ACHN (cell line): ENCODE measurements at places on chromosomes 7 and 10.
A peak's percentile ranks its signal among the peaks of the same experiment; 100 is the strongest.

DNA sequence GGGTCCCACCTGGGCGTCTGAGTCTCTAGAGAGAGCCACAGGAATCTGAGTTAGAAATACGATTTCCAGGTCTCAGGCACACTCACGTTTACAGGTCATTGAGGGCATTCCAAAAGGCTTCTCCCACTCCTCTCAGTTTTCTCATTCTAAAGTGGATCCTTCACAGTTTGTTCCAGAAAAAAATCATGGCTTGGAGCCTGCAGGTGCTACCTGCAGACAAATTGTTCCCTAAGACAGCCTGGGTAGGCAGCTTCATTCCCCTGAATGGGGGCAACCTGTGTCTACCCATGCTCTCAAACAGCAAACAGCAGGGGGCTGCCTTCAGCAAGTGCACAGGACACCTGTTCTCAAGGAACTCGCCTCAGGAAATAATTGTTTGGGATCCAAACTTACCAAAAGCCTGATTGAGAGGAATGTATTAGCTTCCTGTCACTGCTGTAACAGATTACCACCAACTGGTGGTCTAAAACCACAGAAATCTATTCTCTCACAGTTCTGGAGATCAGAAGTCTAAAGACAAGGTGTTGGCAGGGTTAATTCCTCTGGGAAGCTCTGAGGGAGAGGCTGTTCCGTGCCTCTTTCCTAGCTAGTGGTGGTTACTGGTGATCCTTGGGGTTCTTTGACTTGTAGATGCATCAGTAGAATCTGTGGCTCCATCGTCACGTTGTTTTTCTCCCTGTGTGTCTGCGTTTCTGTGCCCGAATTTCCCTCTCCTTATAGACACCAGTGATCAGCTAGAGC is 117.2 kb downstream of the RAB11FIP2 start:
- no peak for DNase-seq

DNA sequence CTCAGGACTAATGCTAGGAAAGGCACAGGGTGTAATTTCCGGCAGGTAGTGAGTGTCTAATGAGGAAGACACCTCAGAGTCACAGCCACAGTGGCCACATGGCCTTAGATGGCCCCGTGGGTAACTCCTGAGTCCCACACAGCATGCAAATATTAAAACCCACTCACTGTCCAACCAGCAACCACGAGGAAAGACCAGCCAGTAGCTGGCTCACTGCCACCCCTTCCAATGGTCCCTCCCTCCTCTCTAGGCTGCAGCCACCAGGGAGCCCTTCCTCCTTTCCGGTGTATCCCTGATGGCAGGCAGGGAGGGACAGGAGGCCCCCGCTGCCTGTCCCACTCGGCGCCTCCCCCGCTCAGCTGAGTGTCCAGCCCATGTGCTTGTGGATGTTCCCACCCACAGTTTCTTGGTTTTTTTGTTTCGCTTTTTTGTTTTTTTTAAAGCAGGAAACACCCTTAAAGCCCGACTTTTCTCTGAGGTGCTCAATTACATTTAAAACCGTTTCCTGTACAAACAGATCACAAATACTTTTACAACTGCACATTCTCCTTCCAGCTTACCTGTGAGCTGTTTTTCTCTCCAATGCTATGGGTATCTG is 9.2 kb downstream of the BNIP3 start:
- no peak for DNase-seq

DNA sequence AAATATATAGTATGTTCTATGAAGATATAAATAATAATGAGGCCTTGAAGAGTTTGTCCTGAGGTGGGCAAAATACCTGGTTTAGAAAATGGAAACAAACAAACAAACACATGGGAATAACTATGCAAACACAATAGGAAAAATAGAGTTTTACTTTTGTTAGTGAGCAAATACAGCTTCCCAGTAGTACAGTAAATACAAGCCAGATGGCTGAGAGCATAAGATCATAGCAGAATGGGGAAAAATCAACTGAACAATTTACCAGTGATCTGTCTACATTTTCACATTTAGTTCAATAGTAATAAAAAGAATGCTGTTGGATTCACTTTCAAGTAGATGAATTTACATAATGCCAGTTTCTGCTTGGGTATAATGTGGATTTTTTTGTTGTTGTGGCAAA is 45.1 kb downstream of the ADD3 start:
- no peak for DNase-seq

DNA sequence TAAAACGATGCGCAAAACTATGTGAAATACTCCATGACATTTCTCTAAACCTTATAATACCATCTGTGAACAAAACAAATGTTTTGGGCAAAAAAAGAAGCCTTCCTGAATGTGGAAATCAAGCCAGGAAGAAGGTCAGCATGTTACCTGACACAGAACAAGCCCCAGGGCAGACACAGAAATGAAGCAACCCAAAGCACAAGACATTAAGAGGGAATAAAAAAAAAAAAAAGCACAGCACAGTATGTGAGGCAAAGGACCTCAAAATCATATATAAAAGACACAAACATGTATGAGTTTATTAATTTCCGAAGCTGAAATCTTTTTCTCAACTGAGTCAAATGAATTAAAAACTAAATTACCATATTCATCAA is 161.8 kb downstream of the SKIDA1 start:
- DNase-seq = peak; percentile 4

DNA sequence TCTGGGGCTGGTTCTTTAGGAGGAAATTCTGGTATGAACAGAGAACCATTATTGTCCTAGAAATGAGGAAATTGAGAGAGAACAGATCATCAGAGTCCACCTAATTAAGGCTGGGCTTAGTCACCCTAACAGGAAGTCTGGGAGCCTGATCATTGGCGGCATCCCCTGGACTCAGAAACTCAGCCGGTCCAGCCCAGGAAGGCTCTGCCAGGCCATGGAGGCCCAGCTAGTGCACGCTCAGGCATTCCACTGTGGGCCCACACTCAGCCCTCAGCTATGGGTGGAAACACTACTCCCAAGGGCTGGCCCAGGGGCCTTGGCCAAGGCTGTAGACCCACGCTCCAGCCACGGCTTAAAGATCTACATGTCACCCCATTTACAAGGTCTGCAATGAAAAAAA is 109.2 kb downstream of the PTPN20 start:
- DNase-seq = no peak

DNA sequence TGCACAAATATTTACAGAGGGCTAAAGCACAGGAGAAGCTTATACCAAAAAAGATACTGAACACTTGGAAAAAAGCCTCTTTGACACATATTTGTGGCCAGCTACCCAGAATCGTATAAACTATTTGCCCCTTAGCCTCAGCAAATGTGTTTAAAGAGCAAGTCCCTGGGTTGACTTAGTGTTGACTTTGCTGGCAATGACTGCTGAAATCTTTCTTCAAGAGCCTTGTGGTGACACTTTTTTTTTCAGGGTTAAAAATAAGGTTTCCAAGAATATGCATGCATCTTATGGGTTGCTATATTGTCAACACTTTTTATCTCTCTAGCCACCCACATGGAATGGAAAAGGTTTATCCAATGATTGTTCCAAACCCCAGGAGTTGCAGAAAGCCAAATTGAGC is 14.9 kb upstream of the PLEKHS1 start:
- DNase-seq = no peak

DNA sequence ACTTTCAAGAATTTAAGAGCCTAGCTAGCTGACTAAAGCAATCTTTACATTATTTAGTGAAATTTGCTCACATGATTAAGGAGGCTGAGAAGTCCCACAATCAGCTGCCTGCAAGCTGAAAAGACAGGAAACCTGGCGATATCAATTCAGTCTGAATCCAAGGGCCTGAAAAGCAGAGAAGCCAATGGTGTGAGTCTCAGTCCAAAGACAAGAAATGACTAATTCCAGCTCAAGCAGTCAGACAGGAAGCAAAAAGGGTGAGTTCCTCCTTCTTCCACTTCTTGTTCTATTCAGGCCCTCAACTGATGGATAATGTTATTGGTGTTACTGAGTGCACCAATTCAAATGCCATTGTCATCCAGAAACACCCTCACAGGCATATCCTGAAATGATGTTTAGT is 1231.6 kb upstream of the CELF2 start:
- no peak for DNase-seq

- DNase-seq = no peak
Observed at GRCh38 chr7:98472521-98472954, 71.6 kb upstream of the BAIAP2L1 start.

GRCh38 chr10:87546210-87546609 is 41.5 kb downstream of the MINPP1 start:
- no peak for DNase-seq

DNA sequence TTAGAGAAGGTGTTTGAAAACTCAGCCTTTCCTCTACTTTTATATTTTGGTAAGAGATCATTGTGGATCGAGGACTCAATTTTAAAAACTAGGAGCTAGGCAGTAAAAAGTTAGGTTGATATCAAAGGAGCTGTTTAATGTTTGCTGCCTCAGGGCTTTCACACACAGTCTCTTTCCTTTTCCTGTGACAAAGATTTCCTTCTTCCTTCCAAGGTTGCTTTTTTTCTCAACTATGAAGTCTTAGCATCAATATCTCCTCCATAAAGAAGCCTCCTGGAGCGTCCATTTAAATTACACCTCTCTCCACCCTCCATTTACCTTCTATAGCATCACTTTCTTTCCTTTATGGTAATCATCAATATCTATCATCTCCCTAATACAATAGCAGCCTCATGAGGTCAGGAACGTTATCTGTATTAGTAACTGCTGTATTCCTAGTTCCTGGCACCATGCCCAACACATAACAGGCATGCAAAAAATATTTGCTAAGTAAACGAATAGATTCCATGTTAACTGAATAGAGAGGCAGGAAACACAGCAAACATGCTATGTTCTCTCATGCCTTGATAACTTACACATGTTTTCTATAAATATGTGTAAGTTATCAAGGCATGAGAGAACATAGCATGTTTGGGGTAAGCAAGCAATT is 48.5 kb downstream of the GNAT3 start:
- DNase-seq = no peak

GRCh38 chr10:112224933-112225529 is 41.5 kb upstream of the GPAM start:
- DNase-seq = no peak

DNA sequence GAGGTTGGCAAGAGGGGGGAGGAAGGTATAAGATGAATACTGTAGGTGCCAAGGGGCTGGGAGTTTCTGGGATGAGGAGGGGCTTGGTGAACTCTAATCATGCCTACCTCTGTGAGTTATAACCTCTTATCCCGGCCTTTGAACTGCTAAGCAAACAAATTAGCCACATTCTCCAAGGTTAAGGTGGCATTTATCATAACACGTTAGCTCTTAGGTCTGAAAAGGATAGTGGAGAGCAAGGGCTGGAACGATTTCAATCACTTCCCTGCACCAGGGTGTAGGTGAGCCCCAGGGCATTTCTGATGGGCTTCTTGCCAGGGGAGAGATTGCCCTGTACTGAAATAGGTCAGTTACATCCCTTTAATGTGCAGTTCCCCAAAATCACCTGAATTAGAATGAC is 28.6 kb upstream of the DMBT1 start:
- DNase-seq = no peak

DNA sequence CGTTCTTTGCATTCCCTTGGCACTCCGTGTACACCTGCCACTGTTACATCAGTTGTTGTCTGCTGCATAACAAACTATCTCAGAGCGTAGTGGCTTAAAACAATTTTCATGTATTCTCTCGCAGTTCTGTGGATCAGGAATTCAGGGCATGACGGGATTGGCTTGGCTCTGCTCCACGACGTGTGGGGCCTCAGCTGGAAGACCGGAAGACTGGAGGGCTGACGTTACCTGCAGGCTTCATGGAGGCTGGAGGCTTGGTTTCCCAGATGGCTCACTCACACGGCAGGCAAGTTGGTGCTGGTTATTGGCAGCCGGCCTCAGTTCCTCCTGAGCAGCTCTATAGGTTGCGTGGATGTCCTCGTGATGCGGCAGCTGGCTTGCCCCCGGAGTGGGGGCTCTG is 25.5 kb downstream of the NYAP1 start:
- DNase-seq = no peak

- DNase-seq = no peak
Observed at GRCh38 chr7:48880851-48881250, 43.5 kb upstream of the CDC14C start.

GRCh38 chr7:81715984-81716588 is 53.8 kb downstream of the HGF start:
- DNase-seq = peak; percentile 79

- no peak for DNase-seq
Observed at GRCh38 chr7:20005081-20005480, 212.1 kb downstream of the MACC1 start.

GRCh38 chr10:119209035-119209735 is 1.8 kb downstream of the GRK5 start:
- peak; percentile 71 for DNase-seq

DNA sequence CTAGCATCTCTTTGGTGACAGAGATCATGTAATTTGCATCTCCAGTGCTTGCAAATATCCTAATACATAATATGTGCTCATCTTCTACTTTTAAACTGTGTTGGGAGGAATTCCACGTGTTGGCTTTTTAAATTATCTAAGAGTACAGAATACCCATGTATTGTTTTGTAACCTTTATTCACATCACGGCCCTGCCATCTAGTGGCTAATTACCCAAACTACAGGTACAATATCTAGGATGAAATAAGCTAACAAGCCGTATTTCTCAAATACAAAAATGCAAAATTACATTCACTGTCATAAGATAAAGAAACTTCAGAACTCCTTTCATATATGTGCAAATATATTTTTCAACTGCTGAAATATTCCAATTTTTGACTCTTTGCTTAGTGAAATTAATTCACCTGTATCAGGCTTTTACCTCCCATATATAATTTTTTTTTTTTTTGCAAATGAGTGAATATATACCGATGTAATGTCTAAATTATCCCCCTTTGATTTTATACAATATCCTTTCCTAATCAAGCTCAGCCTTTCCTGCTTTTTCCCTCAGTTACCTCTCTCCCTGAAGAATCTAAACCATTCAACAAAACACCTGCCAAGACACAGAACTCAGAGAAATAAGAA is 30.3 kb upstream of the LSM8 start:
- DNase-seq = peak; percentile 67

DNA sequence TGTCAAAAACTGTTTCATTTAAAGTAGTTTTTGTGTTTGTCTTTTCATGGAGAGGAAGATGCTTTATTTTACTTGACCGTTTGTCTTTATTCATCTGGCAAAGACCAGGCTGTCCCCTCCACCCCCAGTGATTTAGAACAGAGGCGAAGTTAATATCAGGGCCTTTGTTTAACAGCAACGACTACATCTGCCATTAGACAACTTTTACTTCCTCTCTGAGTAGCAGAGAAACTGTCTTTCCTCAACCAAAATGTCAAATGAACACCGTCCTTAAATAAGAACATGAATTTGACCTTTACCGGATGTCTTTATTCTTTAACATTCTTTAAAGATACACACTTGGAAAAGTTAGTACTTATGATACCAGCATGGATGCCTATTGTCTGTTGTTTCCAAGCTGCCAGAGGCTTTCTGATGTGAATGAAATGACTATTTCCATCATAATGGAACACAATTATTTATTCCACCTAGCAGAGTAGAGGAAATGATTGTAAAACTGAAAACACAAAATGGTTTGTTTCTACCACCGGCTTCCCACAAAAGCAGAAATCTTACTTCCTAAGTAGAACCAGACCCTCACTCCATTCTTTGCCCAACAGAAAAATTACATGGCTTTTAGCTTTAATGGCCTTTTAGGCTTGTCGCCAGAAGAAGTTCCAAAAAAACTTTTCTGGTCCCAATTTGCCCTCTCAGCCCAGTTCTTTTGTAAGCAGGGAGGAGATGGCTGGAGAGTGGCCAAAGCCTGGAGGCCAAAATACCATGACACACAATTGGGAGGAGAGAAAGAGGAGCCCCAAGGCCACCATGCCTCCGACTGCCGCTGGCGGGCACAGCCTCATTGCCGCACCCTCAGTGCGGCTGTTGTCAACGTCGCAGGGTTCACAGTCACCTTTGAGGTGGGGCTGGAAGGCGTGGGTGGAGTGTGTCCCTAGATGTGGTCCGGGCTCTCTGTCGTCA is 168.5 kb downstream of the TEX36 start:
- no peak for DNase-seq

- DNase-seq = no peak
Observed at GRCh38 chr10:31937371-31937770, 8.7 kb upstream of the ARHGAP12 start.
